Stimulated activated CD4-positive, alpha-beta T cell treated with anti-CD3 and anti-CD28 coated beads, Interleukin-4, amount 100 ng/mL, for 4 hours (primary cell): ENCODE measurements at places on chromosomes 13 and 19.
A peak's percentile ranks its signal among the peaks of the same experiment; 100 is the strongest.

DNA sequence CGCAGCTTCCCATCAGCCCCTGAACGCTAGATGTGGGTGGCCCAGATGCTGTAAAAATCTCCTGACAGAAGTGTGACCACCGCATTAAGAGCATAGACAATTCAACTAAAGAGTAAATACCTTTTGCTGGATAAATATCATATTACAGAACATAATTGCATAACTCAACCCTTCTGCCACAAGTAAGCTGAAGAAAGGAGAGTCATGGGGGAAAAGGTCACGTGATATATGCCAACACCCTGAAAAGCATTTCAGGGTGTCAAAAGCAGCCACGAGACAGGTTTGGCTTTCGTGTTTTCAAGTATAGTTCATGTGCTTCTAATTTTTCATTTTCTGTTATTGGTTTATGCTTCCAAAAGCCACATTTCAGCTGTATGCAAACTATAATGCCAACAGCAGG is 71.3 kb downstream of the LHFPL6 start:
- no peak for DNase-seq

DNA sequence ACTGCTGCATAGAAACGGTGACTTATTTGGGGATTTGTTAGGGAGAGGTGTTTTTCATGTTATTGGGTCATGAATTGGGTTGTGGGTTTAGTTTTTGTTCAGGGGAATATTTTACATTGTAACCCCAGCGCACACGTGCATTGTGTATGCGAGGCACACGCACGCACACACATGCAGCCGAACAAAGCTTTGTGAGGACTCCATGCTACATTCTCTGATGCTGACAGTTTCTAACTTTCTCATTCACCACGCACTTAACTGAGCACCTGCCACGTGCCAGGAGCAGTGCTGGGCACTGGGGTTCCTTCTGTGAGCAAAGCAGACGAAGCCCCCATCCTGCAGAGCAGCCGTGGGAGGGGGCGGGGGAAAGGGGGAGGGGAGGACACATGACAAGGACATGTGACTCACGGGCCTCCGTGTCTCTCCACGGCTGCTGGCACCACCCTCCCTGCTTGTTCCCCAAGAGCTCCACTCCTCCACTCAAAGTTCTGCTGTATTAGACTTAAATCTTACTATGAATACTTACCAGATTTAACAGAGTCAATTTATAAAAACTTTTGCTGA is 55.6 kb downstream of the SLC7A9 start:
- DNase-seq, result no peak

DNA sequence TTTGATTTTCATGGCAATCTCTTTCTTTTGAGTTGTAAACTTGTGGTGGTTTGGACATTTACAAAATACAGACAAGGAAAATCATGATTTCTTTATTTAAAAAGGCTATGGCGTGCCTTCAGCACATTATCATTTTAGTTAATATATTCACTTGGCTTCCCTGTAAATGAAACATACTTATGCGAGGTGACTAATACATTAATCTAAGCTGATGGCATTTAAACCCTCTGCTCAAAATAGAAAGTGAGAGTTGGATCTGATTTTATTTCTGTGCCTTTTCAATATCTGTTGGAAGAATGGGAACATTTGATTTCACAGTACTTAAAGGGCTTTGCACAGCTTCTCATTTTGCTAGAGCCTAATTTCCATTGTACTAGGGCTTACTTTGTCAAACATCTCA is 289.8 kb downstream of the MTUS2 start:
- DNase-seq, result no peak

DNA sequence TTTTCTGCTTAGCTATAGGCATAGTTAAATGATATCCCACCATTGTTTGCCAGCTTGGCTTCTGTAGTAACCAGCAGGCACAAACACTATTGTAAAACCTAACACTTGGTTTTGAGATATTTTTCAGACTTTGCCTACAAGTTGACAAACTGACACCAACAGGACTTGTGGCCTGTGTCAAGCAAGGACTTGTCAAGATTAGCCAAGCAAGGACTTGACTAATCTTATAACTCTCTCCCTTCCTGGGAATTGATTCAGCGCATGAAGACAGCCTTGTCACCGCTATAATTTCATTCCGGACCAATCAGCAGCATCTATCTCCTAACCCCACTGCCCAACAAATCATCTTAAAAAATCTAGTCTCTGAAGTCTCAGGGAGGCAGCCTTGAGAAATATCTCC is 72.7 kb upstream of the SLITRK1 start:
- no peak for DNase-seq

DNA sequence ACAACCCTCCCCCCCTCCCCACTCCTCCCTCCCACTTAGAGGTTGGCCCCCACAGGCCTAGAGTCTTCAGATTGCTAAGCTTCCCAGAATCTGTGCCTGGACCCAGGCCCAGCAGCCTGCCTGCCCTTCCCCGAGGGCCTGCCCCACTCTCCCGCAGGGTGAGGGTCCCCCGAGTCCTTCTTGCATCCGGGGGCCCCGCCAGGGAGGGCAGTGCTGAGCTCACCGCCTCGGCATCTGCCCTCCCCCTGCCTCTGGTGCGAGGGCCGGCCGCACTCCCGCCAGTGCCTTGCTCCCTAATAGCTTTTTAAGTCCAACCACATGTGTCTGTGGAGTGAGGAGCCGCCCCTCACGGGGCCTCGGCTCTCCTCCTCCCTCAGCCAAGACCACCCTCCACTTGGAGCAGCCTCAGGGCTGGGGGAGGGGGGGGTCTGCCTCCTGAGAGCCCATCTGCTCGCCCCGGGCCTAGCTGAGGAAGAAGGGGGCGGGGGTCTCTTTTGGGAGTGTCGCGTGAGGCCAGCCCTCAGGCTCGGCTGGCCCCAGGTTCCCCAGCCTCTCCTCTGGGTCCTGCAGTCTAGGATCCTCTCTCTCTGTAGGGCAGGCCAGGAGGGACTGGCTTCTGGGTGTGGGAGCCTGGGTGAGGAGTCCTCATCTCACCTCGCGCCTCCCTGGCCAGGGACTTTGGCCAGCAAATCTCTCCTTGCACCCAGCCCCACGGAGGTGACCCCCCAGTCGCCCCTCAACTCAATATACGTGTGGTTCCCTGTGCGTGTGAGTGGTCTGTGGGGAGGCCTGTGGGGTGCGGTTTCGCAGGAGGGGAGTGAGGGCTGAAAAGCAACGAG is 47.2 kb downstream of the LYL1 start:
- no peak for DNase-seq

GRCh38 chr19:4064496-4065260 is 2.0 kb downstream of the ZBTB7A start:
- DNase-seq, result peak; percentile 42

DNA sequence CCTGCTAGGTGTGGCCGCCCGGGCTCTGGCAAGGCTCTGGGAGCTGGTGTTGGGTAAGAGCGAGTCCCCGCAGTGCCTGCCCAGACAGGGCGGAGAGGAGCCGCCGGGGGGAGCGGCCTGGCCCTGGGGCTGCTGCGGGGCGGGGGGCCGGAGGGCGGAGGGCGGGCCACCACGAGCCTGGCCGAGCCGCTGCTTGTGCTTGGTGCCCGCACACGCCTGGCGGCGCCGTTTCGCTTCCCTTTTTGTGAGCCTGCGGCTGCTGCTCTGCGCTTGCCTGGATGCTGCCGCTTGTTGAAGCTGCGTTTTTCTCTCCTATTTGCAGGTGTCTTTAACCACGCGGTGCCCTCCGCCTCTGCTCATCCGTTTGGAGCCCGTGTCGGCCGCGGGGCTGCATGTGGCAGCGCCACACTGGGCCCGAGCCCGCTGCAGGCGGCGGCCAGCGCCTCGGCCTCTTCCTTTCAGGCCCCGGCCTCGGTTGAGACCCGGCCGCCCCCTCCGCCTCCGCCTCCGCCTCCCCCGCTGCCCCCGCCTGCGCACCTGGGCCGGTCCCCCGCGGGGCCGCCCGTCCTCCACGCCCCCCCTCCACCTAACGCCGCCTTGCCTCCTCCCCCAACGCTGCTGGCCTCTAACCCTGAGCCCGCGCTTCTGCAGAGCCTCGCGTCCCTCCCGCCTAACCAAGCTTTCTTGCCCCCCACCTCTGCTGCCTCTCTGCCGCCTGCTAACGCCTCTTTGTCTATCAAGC is 8.5 kb downstream of the PLEKHJ1 start:
- no peak for DNase-seq

DNA sequence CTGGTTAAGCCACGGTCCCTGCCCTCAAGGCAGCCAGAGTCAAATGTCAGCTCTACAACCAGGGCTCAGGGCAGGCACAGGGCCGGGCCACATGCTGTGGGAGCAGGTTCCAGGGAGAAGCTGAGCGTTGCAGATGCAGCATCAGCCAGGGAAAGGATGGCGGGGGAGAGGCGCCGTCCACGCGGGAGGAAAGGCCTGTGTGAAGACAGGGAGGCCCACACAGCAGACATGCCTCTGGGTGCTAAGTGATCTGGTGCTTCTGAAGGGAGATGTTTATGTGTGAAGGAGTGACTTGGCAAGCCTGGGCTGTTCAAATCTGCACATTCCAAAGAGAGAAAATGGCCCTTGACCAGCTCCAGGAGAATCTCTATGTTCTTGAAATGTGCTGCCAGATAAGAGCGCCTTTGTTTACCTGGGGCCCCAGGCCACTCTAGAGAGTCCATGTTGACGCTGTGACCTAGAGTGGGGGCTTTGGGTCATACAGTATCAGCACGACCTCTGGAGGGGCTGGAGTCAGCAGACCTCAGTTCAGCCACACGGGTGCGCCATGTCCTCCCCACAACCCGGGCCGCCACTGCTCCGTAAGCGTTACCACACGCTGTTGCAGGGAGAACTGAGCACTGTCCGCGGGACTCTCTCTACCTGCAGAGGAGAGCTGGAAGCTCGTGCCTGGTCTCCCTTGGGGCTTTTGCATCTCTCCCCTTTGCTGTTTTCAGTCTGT is 15.9 kb upstream of the ATF5 start:
- DNase-seq, result no peak

GRCh38 chr19:17703824-17704463 is 15.3 kb upstream of the MAP1S start:
- peak; percentile 47 for DNase-seq

- DNase-seq, result no peak
These were observed 8.5 kb upstream of the ABHD17A start for GRCh38 chr19:1893791-1894190.

- DNase-seq, result no peak
These were observed 152.1 kb downstream of the PCDH9 start for GRCh38 chr13:67078062-67078461.

DNA sequence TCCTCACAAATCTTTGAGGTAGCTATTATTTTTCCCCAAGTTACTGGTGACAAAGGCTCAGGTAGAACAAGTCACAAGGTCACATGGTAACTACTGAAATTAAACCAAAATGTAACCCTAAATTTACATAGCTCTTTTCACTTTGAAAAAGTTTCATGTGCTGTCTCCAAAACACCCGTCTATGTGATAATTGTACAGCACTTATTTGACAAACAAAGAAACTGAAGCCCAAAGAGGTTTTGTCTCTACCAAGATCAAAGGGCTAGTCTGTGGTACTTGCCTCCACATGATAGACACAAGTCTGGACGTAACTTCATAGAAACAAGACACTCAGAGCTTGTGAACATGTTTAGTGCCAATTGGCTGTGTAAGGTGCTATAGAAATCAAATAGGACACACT is 108.3 kb downstream of the SACS start:
- no peak for DNase-seq

- no peak for DNase-seq
These were observed 1.1 kb downstream of the ZNF836 start for GRCh38 chr19:52170304-52170703.

DNA sequence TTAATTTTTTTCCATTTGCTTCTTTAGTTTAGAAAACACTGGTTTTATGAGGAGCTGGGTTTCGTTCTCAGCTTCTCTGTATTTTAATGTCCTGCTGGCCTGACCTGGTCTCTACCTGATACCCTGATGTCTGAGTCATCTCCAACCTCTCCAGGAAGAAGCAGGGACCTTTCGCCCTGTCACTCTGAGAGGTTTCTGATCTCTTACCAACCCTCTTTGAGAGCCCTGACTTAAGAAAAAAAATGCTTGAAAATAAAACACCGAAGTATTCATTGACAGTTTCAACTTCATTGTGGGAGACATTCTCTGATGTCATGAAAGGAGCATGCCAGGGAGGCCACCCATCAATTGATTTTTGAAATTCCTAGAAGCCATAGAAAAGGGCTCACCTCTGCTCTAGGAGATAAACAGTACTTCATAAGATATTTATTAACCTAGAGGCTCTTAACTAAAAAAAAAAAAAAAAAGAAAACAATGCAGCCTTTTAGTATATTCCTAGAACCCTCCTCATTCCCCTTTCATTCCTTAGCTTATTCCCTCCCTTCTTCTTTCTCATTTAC is 234.8 kb downstream of the ENOX1 start:
- DNase-seq, result no peak

DNA sequence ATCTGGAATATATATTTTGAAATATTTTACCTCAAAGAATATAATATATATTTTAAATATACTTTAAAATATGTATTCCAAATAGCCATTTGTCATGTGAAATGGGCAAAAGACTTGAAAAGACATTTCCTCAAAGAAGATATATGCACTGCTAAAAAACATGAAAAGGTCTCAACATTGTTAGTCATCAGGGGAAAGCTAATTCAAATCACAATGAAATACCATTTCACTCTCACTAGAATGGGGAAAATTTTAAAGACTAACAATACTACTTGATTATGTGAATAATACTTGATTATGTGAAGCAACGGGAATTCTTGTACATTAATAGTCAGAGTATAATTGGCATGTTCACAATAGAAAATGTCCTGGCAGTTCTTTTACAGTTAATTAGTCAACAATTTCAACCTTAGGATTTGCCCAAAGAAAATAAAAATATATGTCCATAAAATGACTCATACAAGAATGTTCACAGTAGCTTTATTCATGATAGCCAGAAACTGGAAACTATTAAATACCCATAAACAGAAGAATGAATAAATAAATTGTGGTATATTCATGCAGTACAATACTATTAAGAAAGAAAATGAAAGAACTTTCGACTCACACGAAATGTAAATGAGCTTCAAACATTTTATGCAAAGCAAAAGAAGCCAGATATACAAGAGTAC is 6.8 kb upstream of the KBTBD6 start:
- DNase-seq, result no peak
